ENCODE measurements at places on chromosomes 5 and 9.

- DNase-seq, result peak; percentile 82
Observed at GRCh38 chr5:71830681-71831539, 111.8 kb downstream of the CARTPT start.

DNA sequence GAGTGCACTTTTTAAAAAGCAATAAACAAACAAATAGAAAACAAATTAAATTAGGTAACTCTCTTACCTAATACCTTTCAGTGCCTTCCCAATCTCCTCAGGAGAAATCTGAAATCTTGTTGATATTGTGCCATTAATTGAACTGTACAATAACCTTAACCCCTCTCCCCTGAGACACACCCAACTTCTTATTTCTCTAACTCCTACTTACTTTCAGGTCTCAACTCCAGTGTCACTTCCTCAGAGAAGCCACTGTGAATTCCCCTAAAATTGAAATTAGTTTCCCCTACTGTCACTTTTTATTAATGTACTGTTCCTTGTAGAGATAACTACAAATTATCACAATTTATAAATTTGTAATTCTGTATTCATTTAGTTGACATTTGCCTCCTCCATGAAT lies 295.3 kb upstream of the TNC start:
- no peak for DNase-seq

DNA sequence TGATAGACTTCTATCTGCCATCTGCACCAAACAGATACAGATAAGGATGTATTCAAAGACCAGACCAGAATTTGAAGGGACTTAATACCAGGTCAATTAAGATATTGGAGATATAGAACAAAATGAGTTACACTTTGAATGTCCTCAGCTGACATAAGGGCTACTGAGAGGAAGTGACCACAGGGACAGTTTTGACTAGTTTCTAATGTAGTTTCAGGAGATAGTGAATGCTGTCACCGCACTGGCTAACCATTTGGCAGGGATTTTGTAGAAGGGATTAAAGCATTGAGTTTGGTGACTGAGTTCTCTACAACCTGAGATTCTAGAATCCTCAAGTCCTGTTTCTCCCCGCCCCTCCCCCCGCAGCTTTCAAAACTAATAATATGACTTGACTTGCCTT lies 22.7 kb downstream of the CCNH start:
- no peak for DNase-seq

DNA sequence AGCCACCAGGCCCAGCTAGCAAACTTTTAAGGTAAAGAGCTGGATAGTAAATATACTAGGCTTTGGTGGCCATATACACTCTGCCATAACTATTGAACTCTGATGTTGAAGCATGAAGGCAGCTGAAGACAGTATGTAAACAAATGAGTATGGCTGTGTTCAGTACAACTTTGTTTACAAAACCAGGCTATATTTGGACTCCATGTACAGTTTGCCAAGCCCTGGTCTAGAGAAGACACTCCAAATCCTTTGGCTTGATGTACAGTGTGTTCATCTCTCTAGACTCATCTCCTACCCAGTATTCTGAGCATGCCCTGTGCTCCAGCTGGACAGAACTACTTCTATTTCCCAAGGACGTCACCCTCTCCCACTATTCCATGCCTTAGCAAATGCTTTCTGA lies 54.3 kb upstream of the MEGF10 start:
- DNase-seq, result no peak

DNA sequence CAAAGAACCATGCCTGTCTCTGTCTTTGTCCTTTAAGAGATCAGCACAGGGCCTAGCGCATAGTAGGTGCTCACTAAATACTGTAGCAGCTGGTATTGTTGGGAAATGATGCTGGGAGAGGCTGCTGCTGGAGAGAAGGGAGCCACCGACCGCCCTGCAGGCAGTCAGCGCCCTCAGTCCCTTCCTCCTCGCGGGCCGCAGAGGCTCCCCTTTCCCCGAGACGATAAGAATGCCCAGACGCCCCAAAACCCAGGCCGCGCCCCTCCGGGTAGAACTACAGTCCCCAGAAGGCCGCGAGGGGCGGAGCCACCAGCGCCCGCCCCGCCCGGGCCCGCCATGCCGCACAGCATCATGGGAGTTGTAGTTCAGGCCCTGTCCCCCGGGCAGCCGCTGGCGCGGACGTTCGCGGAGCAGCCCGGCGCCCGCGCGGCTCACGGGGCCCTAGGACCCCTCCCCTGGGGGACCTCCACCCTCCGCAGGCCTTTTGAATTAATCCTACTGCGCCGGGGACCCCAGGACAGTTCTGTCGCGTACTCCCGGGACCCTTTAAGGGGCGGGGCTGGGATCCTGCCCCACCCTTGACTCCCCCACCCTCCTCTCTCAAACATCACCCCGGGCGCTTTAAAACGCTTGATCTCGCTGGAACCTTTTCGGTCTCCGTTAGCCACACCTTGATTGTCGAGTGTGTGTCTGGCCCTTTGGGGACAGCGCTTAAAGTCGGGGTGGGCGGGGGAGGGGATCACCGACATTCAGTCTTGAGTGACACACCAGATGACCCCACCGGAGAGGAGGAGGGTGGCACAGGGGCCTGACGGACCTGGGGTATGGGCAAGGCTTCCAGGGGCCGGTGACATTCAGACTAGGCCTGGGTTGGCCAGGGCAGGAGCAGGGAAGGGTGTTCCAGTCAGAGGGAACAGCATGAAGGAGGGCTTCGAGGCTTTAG lies 24.8 kb upstream of the IER5L start:
- DNase-seq, result peak; percentile 88

GRCh38 chr5:170408226-170408625 lies 19.1 kb upstream of the KCNMB1 start:
- no peak for DNase-seq

- no peak for DNase-seq
Observed at GRCh38 chr9:110995420-110996340, 42.6 kb downstream of the LPAR1 start.

- DNase-seq, result peak; percentile 18
Observed at GRCh38 chr9:107566611-107567061, 77.1 kb upstream of the KLF4 start.

DNA sequence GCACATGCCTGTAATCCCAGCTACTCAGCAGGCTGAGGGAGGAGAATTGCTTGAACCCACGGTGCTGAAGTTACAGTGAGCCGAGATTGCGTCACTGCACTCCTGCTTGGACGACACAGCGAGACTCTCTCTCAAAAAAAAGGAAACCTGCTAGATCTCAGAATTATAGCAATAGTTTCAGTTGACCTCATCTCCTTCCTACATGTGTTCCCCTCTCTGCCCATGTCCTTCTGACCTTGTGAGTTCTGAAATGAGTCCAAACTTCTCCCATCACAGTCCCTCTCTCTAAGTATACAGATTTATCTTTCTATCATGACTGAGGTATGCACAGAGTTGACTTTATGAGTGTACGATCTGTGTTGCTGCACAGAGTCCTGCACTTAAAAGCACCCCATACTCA lies 44.6 kb upstream of the SHOC1 start:
- DNase-seq, result no peak

GRCh38 chr5:103703617-103704016 lies 141.0 kb upstream of the NUDT12 start:
- no peak for DNase-seq

GRCh38 chr5:134374232-134374631 lies 2.9 kb downstream of the UBE2B start:
- no peak for DNase-seq

DNA sequence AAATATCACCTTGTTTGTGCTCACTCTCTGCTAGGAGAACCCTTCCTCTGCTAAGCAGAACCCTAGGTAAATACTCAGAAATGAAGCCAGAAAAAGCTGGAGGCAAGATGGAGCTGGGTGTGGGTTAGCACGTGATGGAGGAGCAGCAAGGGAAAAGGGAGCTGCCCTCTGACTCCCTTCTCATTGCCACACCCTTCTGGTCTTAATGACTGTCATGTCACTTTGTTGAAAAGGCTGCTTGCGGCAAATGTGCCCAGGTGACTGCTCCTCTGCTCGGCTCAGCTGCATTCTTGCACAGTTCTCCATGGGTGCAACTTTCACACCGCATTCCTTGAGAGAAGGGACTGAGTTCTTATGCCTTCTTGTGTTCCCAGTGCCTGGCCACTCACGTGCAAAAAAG lies 36.4 kb upstream of the TBC1D2 start:
- no peak for DNase-seq

- DNase-seq, result no peak
Observed at GRCh38 chr5:360257-361027, 38.9 kb downstream of the AHRR start.

- DNase-seq, result no peak
Observed at GRCh38 chr9:127166651-127167524, 44.5 kb upstream of the ANGPTL2 start.

DNA sequence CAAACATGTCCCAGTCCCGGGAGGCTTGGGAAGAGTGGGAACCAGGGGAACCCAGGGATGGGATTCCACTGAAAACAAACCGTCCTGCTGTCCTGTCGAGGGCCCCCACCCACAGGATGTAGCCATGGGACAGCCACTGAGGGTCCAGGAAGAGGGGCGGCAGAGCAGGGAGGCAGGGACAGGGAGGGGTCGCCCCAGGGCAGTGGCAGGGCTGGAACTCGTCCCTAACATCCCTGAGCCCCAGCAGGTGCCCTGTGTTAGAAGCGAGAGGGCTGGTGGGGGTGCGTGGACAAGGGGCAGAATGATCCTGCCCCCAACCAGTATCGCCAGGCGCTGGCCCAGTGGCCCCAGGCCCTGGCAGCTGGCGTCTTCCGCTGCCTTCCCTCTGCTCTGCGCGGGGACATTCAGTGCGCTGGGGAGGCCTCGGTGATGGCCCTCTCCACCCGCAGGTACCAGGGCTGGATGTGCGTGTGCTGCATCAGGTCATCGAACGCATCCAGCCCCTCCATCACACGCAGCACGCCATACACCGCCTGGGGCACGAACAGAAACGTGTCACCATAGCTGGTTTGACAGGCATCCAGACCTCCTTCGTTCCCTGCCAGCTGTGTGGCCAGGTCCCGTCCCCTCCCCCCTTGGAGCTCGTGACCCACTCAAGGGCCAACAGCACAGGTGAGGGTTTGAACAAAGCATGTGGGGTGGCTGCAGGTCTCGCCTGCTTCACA lies 6.6 kb downstream of the PTGES2 start:
- no peak for DNase-seq

DNA sequence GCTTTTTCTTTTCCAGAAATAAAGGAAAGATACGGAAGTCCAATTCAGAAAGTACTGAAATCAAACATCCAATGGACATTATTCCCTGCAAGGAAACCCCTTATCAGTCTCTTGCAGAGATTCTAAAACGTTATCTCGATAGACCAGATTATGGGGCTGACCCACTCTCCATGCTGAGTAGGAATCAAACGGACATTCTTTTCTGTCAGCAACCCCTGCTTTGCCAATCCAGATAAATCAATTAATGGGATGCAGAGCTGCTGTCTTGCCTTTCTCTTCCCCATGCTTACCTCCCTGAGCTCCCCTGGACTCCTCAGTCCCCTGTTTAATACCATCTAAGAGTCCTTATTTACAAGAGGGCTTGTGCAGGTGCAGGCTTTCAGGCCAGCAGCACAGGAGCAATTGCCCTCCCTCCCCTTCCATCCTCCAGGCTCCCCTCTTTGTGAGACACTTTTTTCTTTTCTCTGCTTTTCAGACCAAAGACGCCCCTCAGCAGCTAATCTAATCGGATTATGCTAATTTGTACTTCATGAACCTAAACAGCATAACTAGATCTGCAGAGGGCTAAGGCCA lies 14.2 kb downstream of the TAL2 start:
- DNase-seq, result no peak

DNA sequence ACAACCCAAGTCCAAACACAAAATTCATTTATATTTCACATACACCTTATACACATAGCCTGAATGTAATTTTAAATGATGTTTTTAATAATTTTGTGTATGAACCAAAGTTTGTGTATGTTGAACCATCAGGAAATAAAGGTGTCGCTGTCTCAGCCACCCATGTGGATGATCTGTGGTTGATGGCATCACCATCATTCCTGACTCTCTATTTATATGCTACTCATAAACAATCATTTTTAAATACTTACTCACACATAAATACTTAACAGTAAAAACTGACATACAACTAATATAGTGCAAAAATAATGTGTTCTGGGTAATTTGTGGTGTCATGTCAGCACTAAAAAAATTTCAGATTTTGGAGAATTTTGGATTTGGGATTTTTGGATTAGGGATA lies 38.4 kb downstream of the SMC5 start:
- DNase-seq, result no peak

DNA sequence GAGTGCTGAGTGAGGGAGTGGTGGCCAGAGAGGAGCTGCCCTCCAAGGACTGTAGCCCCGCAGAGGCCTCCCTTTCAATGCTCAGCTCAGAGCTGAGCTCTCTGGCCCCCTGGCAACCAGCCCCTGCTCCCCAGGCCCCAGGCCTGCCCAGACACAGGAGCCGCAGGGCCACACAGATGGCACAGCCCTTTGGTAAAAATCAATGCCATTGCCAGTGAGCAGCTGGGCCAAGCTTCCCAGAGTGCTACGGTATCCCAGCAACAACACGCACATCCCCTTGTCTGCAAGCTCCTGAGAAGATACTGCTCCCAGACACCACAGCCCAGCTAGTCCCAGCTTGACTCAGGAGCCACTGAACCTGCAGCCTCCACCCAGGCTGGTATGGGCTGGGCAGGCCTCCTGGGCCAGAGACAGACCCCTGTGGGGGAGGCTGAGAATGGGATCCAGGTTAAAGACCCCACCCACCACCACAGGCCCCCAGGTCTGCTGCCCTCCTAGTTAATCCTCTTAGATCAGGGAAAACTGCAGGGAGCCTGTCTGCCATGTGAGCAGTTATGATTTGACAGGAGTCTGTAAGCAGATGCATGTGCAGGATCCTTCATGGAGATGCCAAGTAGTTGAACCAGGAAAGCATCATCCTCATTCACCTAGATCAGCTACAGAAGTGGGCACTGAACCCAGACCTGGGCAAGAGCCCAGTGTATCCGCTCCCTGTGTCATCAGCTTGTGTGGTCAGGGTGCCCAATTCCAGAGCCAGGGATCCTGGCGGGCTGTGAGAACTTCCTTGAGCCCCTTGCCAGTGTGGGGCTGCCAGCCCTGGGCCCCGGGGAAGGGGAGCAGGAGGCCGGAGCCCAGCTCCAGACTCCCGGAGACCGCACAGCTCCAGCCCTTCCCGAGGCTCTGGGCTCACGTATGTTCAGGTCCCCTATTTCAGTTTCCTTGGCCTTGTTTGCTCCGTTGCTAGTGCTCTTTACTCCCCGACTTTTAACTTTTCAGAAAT lies 26.7 kb upstream of the ADAMTS2 start:
- DNase-seq, result no peak
